ENCODE measurements at places on chromosomes 13 and 19. TPM values are rescaled to one million over a fixed set of nuclear protein-coding genes. Genes with fewer than 3 reads are reported as not detected.

The OR7C1 gene
- total RNA-seq: not detected

DNA sequence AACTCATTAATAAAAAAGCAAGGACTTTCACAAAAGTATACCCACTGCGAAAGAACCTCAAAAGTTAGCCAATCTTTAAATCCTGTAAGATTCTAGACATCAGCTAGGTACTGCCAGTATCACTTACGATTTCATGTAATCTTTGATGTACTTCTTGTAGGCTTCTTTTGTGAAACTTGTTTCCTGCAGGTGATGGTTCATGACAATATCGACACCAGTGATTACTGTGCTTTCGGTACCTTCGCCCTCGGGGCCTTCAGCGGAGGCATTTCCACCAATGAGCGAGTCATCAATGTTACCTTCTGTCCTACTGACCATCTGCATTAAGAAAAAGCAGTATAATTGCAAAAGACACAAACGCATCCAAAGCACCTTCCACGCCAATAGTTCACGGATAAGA lies 1.1 kb downstream of the TPT1 start:
- DNase-seq: no peak
- H3K4me1 ChIP-seq: peaks cover 35% of the 10 kb centered on the region
- no peaks in the 10 kb centered on the region for H3K27me3 ChIP-seq
- peaks cover 3% of the 10 kb centered on the region for H3K36me3 ChIP-seq
- H3K27ac ChIP-seq: peak overlapping the region; percentile 97

The ZNF570 gene
- 8.9 TPM for total RNA-seq

The ATP4A gene
- not detected for total RNA-seq

DNA sequence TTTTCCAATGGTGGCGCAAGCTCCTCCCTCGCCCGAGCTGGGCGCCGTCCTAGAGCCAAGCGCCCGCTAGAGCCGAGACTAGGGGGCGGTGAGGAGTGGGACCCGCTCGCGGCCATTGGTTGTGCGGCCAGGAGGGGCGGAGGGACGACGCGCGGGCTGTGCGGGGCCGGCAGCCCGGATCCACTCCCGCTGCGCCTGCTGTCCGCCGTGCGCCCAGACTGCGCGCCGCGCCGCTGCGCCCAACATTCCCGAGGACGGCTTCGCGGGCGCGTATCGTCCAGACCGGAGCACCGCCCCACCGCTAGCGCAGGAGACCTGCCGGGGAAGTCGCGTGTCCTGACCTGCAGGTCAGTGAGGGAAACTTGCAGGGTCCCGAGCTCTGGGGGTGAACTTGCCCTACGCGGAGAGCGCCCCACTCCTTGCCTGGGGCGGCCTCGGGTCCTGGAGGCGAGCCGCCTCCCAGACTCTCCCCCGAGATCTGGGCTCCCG lies at the start of gene SERTM1:
Gene SERTM1, plus strand, starts transcription at position 183 of the 489 bp plus-strand sequence. CDS start 21,059 bp downstream, outside the sequence.
- no peaks in the 10 kb centered on the region for H3K27me3 ChIP-seq
- no peaks in the 10 kb centered on the region for H3K36me3 ChIP-seq
- no peaks in the 10 kb centered on the region for H3K4me1 ChIP-seq
- no peak for DNase-seq
- H3K4me3 ChIP-seq: no peak within 1 kb of the TSS

- no peaks in the 10 kb centered on the region for H3K4me1 ChIP-seq
- H3K4me3 ChIP-seq: no peak overlapping the region
- DNase-seq: no peak
- H3K27ac ChIP-seq: no peak overlapping the region
Measured at GRCh38 chr19:556611-557382, 12.9 kb downstream of the GZMM start.

DNA sequence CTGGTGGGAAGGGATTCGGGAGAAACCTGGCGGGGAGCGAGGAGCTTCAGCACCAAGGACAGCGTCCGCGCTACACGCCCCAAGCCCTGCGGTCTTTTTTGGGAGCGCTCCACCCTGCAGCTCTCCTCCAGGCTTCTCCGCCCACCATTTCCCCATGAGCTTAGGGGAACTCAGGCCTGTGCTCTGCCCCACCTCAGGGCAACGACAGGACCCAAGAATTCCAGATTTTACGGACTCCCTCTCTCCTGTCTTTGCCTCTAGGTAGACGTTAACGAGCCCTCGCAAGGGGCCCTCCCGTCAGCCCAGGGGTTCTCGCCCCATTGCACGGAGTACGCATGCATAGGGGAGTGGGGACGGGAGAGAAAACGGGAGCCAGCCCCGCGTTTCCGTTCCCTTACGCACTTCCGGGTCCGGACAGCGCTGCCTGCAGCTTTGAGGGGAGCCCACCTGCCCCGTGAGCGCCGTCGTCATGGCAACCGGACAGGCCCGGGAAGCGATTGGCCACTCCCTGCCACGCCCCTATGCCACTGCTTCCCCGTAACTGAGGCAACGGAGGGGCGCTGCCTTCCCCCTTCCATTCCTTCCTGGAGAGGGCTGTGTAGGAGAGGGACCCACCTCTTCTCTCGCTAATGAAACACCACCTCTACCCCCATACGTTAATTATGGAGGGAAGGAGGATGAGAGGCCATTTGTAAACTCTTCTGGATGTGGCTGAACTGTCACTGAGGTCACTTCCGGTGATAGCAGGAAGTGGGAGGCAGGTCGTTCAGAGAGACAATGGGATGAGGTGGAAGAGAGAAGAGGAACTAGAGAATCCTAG lies 20.8 kb downstream of the NOVA2 start:
- H3K4me3 ChIP-seq: peak overlapping the region; percentile 64
- H3K27ac ChIP-seq: no peak overlapping the region
- H3K36me3 ChIP-seq: no peaks in the 10 kb centered on the region
- H3K27me3 ChIP-seq: peaks cover 7% of the 10 kb centered on the region
- peak; percentile 53 for DNase-seq

The LCP1 gene
- 243 TPM for total RNA-seq

GRCh38 chr19:1189419-1189818 lies 15.4 kb upstream of the SBNO2 start:
- no peaks in the 10 kb centered on the region for H3K4me1 ChIP-seq
- no peaks in the 10 kb centered on the region for H3K36me3 ChIP-seq
- H3K4me3 ChIP-seq: no peak overlapping the region
- H3K27me3 ChIP-seq: no peaks in the 10 kb centered on the region
- no peak for DNase-seq

DNA sequence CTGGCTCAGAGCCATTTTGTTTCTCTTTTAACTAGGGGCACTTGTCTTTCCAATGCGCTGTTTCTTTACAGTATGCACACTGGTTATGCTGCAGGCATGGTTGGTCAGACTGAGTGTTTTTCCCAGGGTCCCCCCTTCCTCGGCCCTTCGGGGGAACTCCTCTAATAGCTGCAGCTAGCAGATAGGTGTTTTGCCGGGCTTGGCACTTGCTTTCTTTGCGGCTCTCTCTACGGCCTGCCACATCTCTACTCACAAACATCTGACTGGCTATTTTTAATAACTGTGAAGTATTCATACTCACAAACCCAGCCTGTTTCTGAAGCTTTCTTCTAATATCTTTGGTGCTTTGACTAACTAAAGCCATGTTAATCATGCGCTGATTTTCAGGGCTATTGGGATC lies 89.4 kb downstream of the SLC25A15 start:
- no peak for DNase-seq
- H3K27ac ChIP-seq: no peak overlapping the region
- H3K27me3 ChIP-seq: no peaks in the 10 kb centered on the region
- no peak overlapping the region for H3K4me3 ChIP-seq
- no peaks in the 10 kb centered on the region for H3K36me3 ChIP-seq
